Aorta (tissue), 5 donors: ENCODE measurements at places on chromosomes 16 and 17. TPM values are rescaled to one million over a fixed set of nuclear protein-coding genes. Genes with fewer than 3 reads are reported as not detected.

CIITA gene
- total RNA-seq: 104 TPM

GRCh38 chr17:29584452-29585079, 4.9 kb downstream of the GIT1 start:
- DNase-seq: no peak

DNA sequence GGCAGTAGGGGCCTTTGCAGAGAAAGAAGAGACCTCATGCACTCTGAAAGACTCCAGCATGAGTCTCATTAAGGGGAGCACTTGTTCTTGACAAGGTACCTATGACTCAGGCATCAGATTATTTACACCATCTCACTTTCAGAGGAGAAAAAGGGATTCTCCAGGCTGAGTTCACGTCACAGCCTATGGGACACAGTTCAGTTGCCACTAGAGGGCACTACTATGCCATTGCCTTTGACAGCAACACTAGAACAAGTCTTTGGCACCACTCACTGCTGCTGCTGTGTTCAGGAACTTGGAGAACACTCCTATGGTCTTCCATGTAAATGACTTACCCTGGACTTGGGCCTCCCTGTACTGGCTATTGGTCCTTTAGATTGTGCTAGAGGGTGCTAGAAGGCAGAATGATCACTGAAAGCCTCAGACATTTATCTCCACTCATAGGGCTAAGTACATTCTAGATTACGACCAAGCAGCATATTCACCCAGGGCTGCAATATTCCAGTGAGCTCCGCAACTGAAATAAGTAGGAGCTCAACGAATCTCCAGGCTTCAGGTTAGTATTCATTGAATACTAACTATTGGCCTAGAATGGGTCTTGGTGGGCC, 225.1 kb upstream of the CA10 start:
- no peak for DNase-seq

- no peak for DNase-seq
Measured at GRCh38 chr16:87007907-87008306, 309.3 kb downstream of the C16orf95 start.

- no peak for DNase-seq
Measured at GRCh38 chr17:45747911-45748310, 36.2 kb upstream of the CRHR1 start.

DNA sequence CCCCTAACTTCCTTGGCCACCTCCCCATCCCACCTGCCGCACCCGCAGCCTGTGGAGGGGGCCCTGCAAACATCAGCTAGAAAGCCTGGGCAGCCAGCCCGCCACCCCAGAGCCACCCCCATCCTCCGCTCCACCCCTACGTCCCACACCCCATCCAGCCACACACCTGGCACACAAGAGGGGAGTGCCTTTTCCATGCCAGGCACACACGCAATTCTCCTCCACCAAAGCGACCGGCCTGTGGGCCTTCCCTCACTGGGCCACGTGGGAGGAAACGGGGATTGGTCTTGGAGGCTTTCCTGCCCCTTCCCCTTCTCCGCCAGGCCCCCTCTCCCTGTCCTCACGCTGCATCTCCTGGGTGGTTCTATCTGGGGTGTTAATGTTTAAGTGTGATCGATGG, 48.7 kb upstream of the TNRC6C start:
- peak; percentile 42 for DNase-seq

DNA sequence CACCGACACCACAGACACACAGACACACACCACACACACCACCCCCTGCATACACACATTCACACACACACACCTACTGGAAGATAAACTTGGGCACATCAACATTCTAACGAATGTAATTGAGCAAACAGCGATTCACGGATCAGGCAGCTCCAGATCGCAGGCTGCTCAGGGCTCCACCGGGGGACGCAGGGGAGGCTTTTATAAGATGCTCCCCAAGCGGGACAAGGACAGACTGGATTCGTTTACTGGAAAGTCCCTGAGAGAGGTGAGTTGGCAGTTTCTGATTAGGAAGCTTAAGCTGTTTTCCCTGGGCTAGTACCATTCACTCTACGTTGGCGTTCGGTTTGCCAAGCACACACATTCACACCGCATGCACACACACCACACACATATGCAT, 281.3 kb downstream of the IRF8 start:
- DNase-seq: no peak

- peak; percentile 55 for DNase-seq
Measured at GRCh38 chr16:46972429-46973206, 856 bp downstream of the DNAJA2 start.

- DNase-seq: no peak
Measured at GRCh38 chr17:78366109-78366848, 6.4 kb upstream of the SOCS3 start.
